Stimulated activated CD8-positive, alpha-beta memory T cell treated with anti-CD3 and anti-CD28 coated beads, Interleukin-4, amount 100 ng/mL, for 1 hour (primary cell): ENCODE measurements at places on chromosomes 7 and 10.

DNA sequence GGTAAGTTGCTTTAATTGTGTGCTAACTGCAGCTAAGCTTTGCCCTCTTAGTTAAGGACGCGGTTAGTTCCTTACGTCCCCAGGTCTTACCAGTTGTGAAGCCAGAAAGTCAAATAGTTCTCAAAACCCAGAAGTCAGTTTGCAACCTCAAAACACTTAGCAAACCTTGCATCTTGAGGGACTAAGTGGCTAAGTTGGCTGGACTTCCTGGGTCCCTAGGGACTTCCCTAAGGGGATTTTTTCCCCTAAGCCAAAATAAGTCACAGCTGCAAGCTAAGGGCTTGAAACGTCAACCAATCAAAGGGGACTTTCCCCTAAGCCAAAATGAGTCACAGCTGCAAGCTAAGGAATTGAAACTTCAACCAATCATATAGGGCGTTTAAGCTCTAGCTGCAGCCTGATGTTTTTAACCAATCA is 36.2 kb upstream of the HECW1 start:
- DNase-seq: no peak

DNA sequence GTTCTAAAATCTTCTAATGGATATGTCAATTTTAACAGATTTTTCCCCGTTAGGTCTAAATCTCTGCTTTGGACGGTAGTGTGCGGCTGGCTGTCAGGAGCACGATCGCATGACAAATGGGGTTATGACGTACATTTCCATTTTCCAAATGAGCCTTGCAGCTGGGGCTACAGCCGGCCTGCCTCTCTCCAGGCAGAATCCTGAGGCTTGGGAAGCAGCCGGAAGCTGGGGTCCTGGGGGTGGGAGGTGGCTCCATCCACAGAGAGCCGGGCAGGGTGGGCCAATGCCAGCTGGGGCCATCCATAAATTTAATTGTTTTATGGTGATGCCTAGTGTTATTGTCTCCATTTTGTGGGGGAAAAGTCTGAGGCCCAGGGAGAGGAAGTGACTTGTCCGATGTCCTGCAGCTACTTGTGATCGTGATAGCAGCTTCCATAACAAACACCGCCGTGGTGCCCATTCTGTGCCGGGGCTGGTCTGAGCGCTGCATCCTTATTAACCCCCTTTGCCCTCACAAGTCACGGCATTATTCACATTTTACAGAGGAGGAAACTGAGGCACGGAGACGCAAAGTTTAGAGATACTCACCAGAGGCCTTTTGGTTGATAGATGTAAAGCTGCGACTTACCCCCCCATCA is 53.0 kb upstream of the EBF3 start:
- no peak for DNase-seq

DNA sequence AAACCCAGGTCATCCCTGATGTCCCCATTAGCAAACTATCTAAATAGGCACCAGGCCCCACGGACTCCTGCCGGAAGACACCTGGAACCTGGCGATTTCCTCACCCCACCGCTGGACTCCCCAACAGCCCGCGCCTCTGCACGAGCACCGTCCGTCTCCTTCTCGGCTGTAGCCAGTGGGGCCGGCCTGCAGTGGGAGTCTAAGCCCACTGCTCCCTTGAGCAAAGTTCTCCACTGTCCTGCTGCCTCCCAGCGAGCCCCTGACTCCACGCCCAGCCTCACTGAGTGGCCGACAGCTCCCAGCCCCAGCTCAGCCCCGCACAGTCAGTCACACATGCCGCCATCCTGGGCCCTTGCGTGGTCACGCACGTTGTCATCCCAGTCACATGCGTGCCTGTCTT is 211.3 kb upstream of the PPP2R2D start:
- DNase-seq: no peak

GRCh38 chr10:133067149-133068105 is 20.3 kb upstream of the ADGRA1 start:
- DNase-seq: no peak

DNA sequence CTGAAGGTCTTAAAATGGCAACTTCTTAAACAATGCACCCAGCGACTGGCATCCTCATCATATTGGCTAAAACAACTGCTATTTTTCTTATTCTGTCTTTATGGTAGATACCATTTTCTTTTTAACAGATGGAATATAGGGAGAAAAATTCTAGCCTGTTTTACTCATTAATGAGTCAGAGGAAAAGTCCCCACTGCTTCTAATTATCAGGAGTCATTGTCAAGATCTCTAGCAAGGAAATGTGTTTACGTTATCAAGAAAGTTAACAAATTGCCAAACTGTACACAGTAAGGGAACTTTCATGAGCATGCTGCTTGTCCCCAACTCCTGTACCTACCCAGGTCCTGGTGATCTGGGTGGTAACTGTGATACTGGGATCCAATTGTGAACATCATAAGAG is 117.7 kb upstream of the KIAA1217 start:
- no peak for DNase-seq

GRCh38 chr10:102334101-102334500 is 61.4 kb upstream of the NFKB2 start:
- no peak for DNase-seq

- DNase-seq: no peak
These were observed 811 bp upstream of the ARHGAP12 start for GRCh38 chr10:31929261-31930022.

- no peak for DNase-seq
These were observed 22.2 kb downstream of the MKX start for GRCh38 chr10:27723436-27723835.

- DNase-seq: no peak
These were observed 238.3 kb downstream of the PARD3 start for GRCh38 chr10:34576797-34577196.

- no peak for DNase-seq
These were observed 109.8 kb upstream of the IL6 start for GRCh38 chr7:22617166-22617565.

DNA sequence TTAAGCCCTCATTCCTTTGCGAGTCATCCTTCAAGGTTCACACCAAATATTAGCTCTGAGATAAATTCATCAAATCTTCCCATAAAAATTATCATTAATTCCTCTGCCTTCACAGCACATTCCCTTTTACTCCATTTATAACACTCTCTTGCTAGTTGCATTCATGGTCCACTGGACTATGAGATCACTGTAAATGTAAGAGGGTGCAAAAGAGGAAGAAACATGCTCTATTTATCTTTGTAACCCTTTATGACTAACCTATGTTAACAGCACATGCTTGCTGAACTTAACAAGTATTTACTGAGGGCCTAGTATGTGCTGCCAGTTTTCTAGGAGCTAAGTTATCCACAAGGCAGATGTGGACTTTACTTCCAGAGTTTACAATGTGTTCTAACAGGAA is 86.7 kb upstream of the TMEM168 start:
- no peak for DNase-seq

DNA sequence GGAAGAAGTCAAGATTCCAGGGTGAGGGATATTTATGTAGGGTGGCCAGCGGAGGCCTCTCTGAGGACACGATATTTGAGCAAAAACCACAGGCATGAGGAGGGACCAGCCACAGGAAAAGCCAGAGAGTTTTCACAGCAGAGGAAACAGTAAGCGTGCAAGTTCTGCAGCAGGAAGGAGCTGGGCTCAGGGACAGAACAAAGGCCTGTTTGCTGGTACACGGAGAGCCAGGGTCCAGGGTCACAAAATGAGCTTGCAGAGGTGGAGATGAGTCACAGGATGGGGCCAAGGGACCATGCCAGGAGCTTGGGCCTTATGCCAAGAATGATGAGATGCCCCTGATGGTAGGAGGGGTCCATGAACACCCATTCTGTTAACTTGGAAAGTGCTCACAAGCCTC is 283.5 kb downstream of the PLXNA4 start:
- no peak for DNase-seq

GRCh38 chr10:49610114-49610457 is at the start of gene SLC18A3:
TSS of gene SLC18A3 (plus strand) at chr10:49610310. CDS start at chr10:49610741, 431 bp downstream.
- no peak for DNase-seq

DNA sequence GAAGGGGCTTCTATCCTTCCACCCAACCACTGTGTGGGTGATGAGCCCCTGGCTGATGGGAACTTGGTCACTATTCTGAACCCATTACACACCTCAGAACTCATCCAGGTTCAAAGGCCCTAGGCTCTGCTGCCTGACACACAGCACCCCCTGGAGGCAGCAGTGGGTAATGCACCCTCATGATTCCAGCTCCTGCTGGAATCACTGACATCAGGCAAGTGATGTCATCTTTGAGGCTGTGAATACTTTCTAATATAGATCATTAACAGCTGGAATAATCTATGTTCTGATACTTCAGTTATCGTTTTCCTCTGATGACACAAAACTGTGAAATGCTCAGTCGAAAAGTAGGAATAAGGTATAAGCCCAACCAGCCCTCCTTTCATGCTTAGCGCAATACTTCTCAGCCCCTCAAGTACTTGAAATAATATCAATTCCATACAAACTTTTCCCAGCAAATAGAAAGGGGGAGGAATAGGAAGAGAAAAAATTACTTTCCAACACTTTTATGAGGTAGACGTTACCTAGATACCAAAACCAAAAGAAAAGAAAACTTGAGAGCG is 7.5 kb upstream of the RBP3 start:
- DNase-seq: peak; percentile 45

DNA sequence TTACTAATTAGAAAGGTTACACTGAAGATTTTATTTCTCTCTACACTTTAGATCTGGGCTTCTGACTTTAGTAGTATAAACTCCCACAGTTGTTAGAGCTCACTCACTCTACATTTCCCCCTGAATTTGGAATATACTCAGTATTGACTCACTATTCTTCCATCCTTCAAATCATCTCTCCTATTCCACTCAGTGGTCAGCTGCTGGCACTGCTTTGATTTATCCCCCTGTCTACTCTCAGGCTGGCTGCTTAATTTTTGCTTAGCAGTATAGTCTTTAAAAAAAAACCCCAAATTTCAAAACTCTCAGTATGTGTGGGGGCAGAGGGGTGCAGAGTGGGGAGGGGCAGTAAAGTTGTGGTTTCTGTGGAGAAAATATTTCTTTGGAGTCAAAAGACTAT is 68.9 kb downstream of the CDK6 start:
- no peak for DNase-seq

GRCh38 chr7:42483886-42484285 is 246.9 kb upstream of the GLI3 start:
- DNase-seq: no peak

DNA sequence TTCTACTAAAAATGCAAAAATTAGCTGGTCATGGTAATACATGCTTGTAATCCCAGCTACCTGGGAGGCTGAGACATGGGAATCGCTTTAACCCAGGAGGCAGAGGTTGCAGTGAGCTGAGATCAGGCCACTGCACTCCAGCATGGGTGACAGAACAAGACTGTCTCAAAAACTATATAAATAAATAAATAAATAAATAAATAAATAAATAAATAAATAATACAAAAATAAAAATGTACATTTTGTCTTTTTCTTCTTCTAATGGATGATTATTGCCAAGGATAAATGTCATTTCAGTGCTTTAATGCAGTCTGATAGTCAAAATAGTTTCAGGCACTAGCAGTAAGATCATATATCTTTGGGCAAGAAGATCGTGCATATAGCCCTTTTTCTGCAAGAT is 727.6 kb upstream of the SEMA3D start:
- no peak for DNase-seq

GRCh38 chr7:82179311-82179710 is 264.3 kb downstream of the CACNA2D1 start:
- no peak for DNase-seq

DNA sequence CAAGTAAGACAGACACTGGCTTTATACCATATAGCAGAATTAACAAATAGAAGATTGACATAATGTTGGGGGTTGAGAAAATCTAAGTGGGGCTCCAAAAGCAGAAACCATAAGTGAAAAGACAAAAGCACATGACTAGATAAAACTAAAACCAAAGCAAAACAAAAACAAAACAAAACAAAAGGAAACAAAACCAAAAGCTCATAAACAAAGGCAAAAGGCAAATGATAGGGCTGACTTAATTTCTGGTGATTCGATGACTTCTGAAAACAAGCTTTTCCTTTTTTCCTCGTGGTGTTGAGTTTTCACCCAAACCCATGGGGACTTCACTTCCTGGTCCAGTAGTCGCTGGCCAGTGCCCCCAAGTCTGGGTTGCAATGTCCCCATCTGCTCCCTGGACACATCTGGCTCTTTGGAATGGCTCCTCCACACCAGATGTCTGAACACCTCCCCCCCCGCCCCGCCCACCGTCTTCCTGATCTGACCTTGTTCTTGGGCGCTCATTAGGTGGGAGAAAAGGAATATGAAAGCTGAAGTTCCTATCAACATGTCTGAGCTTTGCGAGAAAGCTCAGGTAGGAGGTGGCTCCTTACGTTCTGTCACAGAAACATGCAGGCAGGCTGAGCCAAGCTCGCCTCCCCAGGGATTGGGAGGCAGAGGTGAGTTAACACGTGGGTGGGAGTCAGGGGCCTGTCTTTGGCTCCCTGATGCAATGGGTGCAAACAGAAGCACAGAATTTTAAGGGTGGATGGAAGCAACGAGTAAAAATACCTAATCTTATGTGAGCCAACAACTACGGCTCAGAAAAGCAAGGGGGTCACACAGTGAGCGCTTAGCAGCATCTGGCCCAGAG is 121.0 kb downstream of the NEURL1 start:
- DNase-seq: no peak

GRCh38 chr10:74150204-74150989 is at the start of gene AP3M1:
TSS of gene AP3M1 (minus strand) at chr10:74150828. CDS start at chr10:74138379, 12,449 bp downstream.
- peak; percentile 53 for DNase-seq

DNA sequence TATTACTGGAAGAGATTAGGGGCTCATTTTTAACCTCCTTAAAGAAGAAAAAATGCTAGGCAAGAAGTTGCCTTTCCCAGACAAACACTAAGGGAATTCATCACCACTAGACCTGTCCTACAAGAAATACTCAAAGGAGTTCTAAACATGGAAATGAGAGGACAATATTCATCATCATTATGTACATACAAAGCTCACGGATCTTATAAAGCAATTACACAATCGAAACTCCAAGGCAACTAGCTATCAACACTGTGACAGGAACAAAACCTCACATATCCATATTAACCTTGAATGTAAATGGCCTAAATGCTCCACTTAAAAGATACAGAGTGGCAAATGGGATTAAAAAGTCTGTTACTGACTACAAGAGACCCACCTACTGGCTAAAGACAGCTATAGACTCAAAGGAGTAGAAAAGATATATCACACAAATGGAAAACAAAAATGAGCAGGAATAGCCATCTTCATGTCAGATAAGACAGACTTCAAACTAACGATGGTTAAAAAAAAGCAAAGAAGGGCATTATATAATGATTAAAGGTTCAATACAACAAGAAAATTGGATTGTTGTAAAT is 246.6 kb downstream of the ADRA2A start:
- no peak for DNase-seq

DNA sequence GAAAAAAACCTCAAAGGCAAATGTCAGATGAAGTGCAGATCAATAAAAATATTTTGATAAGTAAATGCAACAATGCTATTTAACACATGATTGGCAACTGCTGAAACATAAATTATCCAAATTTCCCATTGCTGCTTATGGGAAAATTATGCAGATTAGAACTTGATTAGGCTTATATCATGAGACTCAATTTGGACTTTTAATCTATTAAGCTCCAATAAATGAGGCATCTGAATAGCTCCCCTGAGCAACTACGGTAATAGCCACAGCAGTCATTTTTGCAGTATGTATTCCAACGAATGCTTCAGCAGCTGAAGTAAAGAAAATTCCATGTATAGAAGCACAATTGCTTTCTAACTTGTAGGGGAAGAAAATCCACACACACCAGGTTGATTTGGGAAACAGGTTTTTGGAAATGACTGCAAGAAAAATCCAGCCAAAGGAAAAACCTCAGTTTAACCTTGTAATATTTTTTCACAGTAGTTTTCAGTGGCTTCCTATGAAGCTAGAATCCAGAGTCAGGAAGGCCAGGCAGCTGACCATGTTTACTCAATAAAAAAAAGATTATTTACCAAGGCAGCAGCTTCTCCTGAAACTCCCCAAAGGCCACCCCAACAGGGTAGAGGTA is 716.1 kb downstream of the KCNMA1 start:
- DNase-seq: no peak

GRCh38 chr10:8054494-8055407 is at the start of gene GATA3:
TSS of gene GATA3 (plus strand) at chr10:8054688. CDS start at chr10:8055656, 968 bp downstream.
- peak; percentile 60 for DNase-seq
